ENCODE measurements at places on chromosomes 6 and 20. TPM values are rescaled to one million over a fixed set of nuclear protein-coding genes. Genes with fewer than 3 reads are reported as not detected.

OGFRL1 gene
- 5.0 TPM for polyA plus RNA-seq

OLIG3 gene
- not detected for polyA plus RNA-seq

DNA sequence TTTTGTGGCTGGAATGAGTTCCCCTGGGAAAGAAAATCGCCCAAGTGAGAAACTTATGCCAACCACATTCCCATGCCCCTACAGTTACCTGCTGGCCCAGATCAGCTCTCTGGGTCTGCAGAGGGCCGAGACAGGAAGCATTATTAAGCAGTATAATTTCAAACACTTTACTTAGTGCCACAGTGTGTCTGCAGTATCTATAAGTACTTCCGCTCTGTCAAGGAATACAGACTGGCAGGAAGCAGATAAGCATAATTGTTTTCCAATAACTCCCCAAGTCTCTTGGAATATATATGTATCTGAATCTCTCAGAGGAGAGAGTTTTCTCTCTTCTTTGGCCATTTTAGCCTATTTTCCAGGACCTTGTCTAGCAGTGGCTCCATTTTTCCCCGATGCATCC, 24.9 kb downstream of the SAYSD1 start:
- no peak for DNase-seq

DNA sequence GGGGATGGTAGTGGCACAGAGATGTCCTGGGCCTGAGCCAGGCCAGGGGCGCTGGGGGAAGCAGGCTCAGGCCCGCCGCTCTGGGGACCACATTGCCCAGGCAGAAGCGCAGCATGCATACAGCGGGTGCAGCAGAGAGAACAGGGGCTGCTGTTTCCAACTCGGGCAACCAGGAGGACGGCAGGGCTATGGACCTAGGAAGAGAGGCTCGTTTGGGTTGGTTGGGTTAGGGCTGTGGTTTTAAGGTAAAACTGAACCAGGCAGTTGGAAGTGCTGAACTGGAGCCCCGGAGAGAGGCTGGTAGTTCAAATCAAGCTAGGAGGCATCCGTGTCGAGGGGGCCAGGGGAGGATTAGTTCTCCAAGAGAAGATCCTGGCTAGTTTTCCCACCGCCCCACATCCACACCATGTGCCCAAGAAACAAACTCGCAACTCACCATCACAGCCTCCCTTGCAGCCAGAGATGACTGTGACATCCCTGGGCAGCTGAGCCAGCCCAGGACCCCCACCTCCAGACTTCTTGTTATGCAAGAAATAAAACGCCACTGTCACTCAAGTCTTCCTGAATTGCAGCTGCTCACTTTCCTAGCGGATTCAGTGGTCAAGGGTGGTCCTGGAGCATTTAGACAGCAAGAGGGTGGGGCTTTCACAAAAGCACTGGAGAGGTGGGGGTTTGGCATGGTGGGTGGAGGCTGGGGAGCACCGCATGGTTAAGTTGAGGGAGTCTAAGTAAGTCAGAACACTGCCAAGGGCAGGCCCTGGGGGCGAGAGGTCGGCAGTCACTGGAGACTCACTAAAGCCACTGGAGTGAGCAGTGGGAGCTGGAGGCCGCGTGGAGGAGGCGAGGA, 161.2 kb downstream of the GRM4 start:
- no peak for DNase-seq

DNA sequence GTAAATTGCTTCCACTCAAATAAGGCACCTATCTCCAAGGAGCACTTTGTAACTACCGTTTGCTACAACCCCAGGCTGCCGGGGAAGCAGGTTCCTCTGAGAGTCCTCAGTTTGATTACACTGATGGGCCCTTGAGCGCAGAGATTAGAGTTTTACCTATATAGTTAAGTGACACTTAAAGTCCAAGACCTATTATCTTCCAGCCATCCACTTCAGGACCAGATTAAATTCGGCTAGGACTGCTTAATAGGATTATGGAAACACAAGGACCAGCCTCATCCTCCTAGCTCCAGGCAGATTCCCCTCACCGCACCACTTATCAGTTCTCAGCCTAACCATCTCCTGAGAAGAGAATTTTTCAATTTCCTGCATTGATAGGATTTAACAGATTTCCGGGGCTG, 64.7 kb upstream of the TIAM2 start:
- no peak for DNase-seq

GRCh38 chr6:41505122-41506049, 40.8 kb upstream of the FOXP4 start:
- peak; percentile 84 for DNase-seq

DNA sequence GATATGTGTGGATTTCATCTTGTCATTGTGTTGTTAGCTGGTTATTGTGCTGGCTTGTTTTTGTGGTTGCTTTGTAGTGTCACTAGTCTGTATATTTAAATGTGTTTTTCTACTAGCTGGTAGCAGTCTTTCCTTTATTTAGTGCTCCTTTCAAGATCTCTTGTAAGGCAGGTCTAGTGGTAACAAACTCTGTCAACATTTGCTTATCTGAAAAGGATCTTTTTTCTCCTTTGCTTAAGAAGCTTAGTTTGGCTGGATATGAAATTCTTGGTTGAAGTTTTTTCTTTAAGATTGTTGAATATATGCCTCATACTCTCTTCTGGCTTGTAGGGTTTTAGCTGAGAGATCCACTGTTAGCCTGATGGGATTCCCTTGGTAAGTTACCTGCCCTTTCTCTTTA, 32.7 kb upstream of the TFB1M start:
- DNase-seq = no peak

GRCh38 chr6:119649531-119649930, 300.0 kb upstream of the MAN1A1 start:
- no peak for DNase-seq

GRCh38 chr6:46310196-46310595, 139.4 kb upstream of the ENPP5 start:
- DNase-seq = no peak

DNA sequence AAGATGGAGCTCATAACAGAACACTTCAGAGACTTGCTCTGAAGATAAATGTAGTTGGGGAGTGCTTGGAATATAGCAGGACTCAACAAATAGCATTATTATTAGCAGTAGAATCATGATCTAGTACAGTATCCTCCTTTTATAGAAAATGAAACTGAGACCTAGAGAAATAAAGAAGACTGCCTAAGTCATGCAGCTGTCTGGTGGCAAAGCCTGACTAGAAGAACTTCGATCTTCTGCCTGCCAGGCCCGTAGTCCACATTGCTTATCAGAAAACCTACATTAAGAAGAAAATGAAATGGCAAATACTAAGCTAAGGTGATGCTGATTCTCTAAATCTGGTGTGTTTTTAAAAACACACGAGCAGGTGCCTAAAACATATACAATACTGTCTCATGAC, 46.4 kb upstream of the DST start:
- DNase-seq = no peak

DNA sequence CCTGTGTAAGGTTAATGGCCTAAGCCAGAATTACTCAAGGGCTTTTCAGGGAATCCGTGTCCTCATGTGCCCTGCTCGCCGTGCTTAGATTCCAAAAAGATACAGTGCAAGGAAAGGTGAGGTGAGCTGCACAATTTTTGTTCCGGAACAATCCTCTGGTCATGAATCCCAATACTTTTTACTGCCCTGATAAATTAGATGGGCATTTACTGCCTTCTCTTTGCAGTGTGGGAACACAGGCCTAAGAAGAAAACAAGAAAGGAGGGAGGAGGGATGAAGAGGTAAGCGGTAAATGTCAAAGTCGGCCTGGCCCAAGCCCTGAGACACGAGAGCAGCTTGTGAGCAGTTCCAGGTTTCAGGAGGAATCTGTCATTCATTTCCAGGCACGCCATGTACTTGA, 390.9 kb upstream of the SULF2 start:
- DNase-seq = no peak

GRCh38 chr6:52155791-52156576, 30.2 kb upstream of the IL17A start:
- DNase-seq = no peak

DNA sequence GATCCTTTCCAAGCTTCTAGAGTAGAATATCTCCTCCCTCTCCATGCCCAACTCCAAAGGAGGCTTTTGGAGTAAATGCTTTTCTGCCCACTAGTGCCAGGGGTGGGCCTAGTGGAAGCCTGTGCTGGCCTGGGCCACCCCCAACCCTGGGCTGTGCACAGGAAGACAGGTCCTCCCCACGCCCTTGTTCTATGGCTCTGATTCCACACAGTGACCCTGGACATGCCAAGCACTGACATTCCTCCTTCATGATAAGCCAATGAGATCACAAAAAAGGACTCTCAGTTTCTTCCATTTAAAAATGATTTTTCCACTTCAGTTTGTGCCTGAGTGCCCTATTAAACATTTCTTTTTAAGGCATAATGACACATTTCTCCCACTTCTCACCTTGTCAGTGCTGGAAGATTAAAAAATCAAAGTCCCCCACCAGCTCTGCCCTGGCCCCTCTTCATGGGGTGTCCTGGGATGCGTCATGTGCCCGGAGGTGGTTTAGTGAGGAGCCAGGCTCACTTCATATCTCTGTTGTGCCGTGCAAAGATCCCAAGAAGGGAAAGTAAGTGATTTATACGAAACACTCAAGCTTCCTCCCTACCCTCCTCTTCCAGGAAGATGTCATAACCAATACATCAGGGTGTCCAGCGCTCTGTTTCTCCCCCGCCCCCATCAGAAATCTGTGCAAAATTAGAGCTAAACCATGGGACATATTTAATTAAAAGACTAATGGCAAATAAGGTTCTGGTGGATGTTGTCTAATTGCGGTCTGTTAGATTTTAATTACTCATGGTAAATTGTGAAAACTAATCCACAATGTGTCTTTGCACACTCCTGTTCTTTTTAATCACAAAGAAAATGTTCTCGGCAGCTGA, 255.0 kb downstream of the NRN1 start:
- no peak for DNase-seq
